ENCODE measurements at places on chromosomes 11 and 22. TPM values are rescaled to one million over a fixed set of nuclear protein-coding genes. Genes with fewer than 3 reads are reported as not detected.

SCGB1D2 gene
- not detected for total RNA-seq

BET1L gene
- total RNA-seq: 32.4 TPM

GRCh38 chr22:30889996-30890480, 78.5 kb downstream of the MORC2 start:
- no peaks in the 10 kb centered on the region for H3K36me3 ChIP-seq
- DNase-seq: no peak
- no peak overlapping the region for H3K27ac ChIP-seq
- no peak overlapping the region for H3K4me3 ChIP-seq
- no peaks in the 10 kb centered on the region for H3K4me1 ChIP-seq

GRCh38 chr11:125971618-125972017, 25.8 kb downstream of the VSIG10L2 start:
- no peaks in the 10 kb centered on the region for H3K36me3 ChIP-seq
- DNase-seq: no peak
- H3K27ac ChIP-seq: no peak overlapping the region
- no peak overlapping the region for H3K4me3 ChIP-seq

GRCh38 chr11:120773501-120774031, 250.3 kb upstream of the TBCEL start:
- no peaks in the 10 kb centered on the region for H3K4me1 ChIP-seq
- no peaks in the 10 kb centered on the region for H3K36me3 ChIP-seq
- no peak for DNase-seq
- no peak overlapping the region for H3K4me3 ChIP-seq
- H3K27ac ChIP-seq: no peak overlapping the region

DNA sequence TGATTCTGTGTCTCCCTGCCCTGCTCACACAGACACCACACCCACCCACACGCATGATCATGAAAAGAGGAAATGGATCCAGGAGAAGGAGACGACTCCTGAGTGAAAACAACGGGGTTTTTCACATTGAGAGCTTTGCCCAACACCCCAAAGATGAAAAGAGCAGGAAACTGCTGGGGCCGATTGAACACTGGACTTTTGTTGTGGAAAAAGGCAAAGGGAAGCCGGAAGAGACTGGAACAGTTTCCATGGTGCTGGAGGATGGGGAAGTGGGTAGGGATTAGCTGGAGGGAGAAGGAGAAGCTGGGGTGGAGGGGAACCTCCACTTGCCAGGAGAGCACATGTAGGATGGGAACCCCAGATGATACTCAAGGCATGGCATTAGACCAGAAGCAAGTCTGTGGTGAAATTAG, 5.2 kb upstream of the SLC43A3 start:
- H3K36me3 ChIP-seq: no peaks in the 10 kb centered on the region
- no peak for DNase-seq
- H3K4me1 ChIP-seq: peaks cover 14% of the 10 kb centered on the region

SYT8 gene
- total RNA-seq: not detected

DNA sequence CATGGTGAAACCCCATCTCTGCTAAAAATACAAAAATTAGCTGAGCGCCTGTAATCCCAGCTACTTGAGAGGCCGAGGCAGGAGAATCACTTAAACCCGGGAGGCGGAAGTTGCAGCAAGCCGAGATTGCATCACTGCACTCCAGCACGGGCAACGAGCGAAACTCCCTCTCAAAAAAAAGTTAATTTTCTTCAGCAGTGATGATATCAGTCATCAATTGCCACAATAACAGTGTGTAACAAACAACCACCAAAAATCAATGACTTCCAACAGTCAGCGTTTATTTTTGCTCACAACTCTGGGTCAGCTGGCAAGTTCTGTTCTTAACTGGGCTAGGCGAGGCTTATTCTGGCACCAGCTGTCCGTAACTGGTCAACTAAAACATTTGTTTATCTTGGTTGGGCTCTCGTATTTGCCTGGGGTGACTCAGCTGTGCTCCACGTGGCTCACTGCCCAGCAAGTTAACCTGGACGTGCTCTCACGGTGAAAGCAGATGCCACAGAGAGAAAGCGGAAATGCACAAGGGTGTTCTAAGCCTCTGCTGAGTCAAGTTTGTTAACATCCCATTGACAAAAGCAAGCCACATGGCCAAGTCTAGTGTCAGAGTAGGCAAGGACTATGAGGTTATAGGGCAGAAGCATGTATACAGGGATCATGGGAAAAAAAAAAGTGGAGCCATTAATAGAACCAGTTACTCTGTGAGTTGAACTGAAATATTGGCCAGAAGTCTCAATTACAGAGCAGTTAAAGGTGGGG, 52.1 kb downstream of the LHFPL7 start:
- H3K4me1 ChIP-seq: no peaks in the 10 kb centered on the region
- H3K4me3 ChIP-seq: no peak overlapping the region
- H3K36me3 ChIP-seq: peaks cover 5% of the 10 kb centered on the region
- no peak overlapping the region for H3K27ac ChIP-seq

All from natural killer cell (primary cell).